Activated T-helper 1 cell treated with anti-CD3 and anti-CD28 coated beads, Interleukin-2, amount 50 U/mL, for 16 hours (primary cell): ENCODE measurements at places on chromosomes 1 and 21.

DNA sequence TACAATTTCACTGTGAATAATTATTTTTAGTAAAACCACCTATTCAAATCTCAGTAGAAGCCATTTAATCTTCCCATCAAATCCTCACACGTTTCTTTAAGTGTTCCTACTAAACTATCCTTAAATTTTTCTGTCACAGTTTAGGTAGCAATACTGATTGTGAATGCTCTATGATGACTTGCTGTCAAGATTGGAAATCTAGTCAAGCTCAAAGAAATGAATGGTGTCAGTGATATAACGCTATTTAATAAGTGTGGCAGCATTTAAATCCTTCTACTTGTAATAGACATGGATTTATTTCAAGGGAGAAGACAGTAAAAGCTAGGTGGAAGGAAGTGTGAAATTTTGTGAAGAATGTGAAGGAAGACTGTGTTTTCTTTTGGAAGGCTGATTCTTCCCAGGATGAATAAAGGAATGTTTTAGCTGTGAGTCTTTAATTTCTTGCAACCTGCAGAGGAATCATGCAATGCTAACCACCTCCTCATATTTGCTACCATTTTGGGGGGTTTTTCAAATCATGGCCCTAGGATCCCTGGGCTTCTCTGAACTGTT is 936.7 kb upstream of the NEGR1 start:
- DNase-seq, result no peak

DNA sequence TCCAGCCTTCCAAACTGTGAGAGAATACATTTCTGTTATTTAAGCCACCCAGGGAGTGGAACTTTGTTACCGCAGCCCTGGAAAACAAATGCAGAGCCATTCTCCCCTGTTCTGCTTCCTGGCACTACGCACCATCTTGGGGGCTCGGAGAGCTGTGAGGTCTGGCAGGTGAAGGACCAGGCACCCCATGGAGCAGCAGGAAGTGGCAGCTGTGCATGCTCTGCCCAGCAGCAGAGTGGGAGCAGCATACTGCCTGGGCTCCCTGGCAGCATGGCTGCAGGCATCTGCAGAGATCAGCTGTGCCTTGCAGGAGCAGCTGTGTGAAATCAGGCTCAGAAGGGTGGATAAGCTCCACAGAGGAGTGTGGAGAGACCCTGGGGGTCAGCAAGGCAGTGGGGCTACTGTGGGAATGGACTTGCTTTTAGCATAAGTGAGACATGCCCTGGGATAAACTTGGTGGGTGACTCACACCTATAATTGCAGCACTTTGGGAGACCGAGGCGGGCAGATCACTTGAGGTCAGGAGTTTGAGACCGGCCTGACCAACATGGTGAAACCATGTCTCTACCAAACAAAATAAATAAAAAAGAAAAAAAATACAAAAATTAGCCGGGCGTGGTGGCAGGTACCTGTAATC is 17.7 kb upstream of the ZSCAN20 start:
- no peak for DNase-seq

DNA sequence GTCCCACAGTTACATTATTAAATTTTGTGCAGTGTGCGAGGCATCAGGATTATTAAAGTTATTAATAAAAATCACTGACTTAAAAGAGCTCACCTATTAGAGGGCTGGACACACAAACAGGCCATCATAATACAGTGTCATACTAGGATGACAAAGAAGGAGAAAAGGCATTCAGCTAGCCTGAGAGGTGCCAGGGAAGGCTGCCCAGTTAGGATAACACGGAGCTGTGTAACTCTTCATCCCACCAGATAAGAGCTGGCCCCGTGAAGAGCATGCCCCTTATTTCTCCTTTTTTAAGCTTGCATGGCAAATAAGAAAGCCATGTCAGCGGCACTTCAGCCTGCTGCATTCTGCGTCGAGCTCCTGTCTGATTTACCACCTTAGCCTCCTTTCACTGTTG is 109.5 kb downstream of the KCNK1 start:
- DNase-seq, result no peak

DNA sequence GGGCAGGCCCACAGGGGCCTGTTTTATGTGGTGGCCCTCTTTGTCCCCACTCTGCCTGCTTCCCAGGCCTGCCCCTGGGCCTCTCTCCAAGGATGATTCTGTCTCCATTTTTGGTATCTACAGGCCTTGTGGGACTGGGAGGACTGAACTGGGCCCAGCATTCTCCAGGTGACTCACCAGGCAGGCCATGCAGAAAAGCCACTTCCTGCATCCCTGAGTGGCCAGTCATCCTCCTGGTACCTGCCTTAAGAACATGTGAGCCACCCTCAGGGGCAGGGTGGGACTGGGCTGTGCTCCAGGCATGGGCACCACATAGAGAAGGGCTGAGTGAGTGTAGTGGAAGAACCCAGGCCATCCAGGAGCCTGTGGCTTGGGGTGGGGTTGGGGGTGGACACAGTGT is 20.0 kb upstream of the BCAR3 start:
- no peak for DNase-seq

- DNase-seq, result no peak
Observed at GRCh38 chr21:39908265-39908923, 41.2 kb downstream of the PCP4 start.
